ENCODE measurements at places on chromosomes 12 and 14.
A peak's percentile ranks its signal among the peaks of the same experiment; 100 is the strongest.

DNA sequence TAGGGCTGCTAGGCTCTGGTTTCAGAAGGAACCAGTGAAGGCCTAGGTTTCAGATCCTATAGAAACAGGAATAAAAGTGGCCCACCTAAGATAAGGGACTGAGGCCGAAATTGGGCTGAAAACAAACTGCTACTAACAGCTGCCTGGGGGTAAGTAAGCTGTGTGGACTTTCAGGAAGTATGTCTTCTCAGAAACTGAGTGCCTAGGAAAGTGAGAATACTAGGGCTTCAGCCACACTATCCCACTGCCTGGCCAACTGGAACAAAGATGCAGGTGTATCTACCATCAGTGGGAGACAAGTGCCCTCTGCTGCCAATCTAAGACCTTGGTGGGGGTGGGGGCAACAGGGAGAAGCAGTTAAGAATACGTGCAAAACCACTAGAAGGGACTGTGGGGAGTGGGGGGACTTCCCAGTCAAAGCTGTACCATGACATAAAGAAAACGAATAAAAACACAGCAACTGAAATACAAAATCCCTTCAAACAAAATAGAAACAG is 82.5 kb downstream of the MED13L start:
- DNase-seq = peak; percentile 62

- DNase-seq = no peak
These were observed 236.3 kb downstream of the SLC25A21 start for GRCh38 chr14:36935976-36936678.

DNA sequence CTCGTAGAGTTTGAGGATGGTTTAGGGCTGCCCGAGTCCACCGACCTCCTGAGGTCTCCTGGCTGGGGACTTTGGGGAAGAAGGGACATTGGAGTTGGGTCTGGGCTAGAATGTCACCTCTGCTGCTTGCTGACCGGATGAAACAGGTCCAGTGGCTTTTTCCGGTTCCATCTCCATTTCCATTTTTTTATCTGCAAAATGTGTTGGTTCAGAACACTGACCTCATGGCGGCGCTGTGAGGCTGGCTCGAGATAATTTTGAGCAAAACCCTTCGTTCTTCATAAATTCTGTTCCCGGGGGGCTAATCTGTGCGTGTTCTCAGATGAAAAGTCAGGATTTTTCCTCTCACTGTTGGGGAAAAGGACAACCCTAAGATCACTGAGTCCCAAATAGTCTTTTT is 11.7 kb upstream of the MYL2 start:
- DNase-seq = no peak

GRCh38 chr12:6288235-6288634 is 22.2 kb upstream of the PLEKHG6 start:
- no peak for DNase-seq

GRCh38 chr14:81765651-81766275 is 232.1 kb upstream of the SEL1L start:
- no peak for DNase-seq

- DNase-seq = no peak
These were observed 8.4 kb upstream of the INF2 start for GRCh38 chr14:104680806-104681688.

DNA sequence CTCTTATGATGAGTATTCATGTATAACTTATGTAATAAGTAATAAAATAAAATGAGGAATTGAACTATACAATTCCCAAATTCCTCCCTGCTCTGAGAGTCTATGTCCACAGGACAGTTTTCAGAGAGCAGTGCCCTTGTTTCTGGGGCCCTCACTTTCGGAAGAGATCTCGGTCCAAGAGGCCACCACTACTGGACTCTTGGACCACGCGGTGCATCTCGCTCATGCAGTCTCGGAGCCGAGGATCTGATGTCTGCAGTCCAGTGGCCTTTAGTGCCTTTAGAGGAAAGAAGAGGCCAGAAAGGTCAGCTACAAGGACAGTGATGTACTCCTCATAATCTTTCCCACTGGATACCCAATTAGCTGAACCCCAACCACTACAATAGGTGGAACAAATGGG is 8.3 kb downstream of the GLS2 start:
- no peak for DNase-seq

GRCh38 chr14:24068711-24069410 is 2.5 kb upstream of the CPNE6 start:
- DNase-seq = no peak

- no peak for DNase-seq
These were observed 987.8 kb upstream of the USP15 start for GRCh38 chr12:61272441-61272840.

DNA sequence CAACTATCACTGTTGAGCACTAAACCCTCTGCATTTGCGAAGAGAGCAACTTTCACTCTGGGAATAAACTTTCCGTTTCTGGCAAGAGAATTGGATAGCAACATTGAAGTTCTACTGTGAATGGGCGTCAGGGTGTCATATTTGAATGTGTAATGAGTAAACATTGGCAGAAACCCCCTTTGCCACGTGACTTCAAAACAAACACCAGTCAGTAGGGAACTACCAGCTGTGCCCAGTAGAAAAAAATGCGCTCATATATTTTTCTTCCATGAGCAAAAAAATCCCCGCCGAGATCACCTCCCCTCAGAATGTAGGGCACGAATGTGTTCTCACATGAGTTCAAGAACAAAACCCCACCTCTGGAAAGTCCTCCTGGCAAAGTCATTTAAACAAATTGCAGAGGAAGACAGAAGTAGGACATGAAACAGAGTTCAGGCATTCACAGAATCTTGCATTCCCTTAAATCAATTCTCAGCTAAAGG is 80.6 kb downstream of the BTG1 start:
- peak; percentile 27 for DNase-seq

- no peak for DNase-seq
These were observed 20.5 kb upstream of the SLC5A8 start for GRCh38 chr12:101230547-101230946.

- no peak for DNase-seq
These were observed 359.6 kb upstream of the DIO2 start for GRCh38 chr14:80570930-80571298.

GRCh38 chr12:10111451-10111850 is 12.7 kb upstream of the CLEC1A start:
- DNase-seq = no peak

DNA sequence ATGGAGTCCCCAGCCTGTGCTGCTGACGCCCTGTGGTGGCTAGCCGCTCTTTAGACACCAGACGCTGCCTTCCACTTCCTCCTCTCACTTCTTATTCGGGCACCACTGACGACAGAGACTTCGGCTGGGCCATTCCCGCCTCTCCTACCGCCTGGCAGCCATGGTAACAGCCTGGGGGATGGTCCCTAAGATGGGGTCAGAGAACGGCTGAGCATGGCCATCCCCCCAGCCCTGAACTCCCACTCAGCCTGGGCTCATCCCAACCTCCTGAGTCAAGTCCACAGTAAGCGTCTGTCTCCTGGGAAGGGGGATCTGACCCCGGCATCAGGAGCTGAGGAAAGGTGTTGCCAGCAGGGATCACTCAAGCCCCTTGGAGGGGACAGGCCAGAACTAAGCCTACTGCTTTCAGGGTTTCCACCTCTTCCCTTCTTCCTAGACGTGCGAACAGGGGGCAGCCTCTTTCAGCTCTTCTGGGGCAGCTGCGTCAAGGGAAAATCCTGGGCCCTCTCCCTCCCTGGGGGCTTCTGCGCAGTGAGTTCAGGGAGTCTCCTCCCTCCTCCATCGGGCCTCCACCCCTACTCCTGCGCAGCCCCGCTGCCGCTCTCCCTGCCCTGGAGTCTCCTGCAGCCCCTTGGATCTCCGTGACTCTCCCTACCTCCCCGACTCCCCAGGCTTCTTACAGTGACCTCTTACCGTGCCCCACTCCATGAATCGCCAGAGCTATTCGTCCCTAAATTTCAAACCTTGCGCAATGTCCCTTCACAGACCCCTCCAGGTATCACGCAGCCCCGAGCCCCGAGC is 643 bp upstream of the TAMALIN start:
- DNase-seq = no peak

DNA sequence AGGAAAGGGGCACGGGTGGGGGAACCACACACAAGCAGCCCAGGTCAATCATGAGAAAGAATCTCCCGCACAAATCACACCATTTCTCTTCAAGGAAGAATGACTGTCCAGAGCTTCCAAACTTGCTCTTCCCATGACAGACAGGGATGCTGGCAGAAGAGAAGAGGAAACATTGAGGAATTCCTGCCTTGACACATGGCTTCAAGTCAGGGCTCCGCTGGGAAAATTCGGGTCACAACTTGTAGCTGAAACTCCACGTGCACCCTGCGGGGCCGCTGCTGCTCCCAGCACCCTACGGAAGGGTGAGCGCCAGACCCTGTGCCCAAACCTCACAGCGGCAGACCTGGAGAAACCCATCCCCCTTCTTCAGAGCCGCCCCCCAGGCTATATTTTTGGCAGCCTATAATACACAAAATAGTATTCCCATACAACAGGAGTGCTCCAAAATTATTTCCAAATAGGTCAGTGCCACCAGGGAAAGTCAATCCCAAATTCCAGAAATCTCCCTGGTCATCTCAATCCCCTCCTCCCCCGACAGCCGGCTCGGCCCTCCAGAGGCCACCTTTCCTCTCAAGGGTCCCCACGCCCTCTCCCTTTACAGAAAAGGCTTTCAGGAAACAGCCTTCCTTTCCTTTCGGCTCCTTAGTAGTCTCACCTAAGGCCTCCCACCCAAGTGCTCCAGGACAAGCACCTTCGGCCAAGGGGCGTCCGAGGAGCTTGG is 1.3 kb downstream of the TMEM132D start:
- no peak for DNase-seq

GRCh38 chr12:18753481-18754123 is 15.7 kb downstream of the CAPZA3 start:
- no peak for DNase-seq

DNA sequence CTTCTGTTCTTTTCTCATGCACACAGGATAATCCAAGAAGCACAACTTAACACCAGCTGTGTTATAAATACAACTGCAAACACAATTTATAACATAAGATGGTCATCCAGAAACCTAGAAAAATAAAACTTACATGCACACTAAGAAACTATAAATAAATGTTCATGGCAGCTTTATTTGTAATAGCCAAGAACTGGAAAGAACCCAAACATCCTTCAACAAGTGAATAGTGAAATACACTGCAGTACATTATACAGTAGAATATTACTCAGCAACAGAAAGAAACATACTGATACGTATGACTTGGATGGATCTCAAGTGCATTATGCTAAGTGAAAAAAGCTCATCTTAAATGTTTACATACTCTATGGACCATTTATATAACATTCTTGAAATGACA is 132.7 kb downstream of the SPTSSA start:
- no peak for DNase-seq

DNA sequence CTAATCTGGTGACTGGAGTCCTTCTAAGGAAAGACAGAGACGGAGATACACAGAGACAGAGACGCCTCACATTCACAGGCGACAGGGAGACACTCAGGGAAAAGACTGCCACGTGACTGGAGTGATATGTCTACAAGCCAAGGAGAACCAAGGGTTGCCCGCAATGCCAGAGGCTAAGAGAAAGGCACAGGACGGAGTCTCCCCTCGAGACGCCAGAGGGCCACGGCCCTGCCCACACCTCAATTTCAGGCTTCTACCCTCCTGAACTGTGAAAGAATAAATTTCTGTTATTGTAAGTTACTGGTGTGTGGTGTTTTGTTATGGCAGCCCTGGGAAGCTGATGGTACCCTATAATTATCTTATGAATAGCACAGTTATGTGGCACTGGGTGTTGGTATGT is 11.6 kb upstream of the RAN start:
- DNase-seq = no peak

DNA sequence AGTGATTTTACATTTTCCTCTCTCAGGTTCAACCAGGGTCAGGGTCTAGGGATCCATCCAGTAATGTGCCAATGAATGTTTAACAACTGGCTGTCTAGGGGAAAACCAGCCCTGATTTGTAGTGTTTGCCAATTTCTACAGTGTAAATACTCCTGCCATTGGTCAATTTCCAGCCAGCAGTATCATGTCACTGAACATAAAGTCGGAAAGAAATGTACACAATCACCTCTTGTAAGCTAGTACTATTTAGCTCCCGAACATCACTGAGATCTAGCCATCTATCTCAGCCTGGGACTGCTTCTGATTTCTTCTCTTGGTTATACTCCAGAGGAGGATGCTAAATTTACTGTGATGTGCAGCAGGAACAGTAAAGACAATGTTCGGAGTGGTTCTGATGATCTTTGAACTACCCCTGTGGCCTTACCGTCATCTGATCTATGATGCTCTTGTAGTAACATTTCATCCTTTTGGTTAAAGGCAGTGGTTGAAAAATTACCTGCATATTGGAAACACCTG is 36.7 kb upstream of the EGLN3 start:
- no peak for DNase-seq

DNA sequence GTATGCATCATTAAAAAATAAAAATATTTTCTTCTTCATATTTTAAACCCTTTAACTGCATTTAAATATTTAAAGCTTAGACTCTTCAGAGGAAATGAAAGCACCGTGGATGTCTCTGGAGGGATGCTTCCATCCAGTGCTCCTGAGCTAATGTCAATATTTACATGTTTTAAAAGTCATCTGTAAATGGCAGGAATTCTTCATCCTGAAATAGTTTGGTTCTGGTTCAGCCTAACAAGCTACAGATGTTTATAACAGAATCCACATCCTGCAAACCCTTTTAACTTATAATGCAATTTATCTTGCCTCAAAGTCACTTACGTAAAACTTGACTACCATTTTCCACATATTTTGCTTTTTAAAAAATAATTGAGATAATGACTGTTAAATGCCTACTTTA is 1207.3 kb downstream of the SLC16A7 start:
- no peak for DNase-seq

DNA sequence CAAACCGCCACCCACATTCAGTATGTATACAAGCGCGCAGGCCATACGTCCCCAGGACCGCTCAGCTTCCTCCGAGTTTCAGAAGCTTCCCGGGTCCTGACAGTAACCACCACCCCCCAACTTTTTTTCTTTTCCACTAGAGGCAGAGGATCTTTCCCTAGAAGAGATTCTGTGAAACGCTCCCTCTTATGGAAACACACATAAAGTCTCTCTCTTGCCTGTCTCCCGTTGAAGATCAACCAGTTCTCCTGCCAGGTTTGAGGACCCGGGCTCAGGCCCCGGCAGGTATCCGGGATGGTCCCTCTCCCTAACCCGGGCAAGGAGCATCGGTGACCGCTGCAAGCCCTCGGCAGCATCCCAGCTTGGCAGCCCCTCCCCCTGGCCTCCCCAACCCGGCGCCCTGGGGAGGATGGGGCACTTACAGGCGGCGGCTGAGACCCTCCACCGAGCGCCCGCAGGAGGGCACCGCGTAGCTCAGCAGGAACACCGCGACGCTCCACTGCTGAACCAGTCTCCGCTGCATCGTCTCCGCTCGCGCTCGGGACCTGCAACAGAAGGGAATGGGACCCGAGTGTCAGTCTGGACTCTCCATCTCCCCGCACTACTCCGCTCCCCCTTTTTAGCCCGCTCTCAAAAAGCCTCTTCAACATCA is 3.4 kb downstream of the PTHLH start:
- no peak for DNase-seq

DNA sequence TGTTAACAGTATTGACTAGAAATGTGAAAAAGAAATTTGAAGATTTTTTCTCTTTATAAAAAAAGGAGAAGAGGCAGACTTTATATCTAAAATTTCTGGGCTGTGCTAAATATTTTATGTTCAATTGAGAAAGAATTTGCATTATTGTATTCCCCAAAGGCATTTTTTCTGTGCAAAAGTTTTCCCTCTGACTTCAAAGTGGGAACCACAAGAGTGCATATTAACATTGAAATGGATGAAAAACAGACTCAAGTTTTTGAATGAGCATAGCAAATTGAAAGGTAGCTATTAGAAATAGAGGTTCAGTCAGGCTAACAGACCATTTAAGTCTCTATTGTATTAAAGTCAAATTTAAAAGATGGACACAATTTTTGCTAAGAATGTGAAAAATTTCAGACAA is 95.2 kb downstream of the RASSF9 start:
- DNase-seq = no peak
